ENCODE measurements at places on chromosomes 1 and 21.

DNA sequence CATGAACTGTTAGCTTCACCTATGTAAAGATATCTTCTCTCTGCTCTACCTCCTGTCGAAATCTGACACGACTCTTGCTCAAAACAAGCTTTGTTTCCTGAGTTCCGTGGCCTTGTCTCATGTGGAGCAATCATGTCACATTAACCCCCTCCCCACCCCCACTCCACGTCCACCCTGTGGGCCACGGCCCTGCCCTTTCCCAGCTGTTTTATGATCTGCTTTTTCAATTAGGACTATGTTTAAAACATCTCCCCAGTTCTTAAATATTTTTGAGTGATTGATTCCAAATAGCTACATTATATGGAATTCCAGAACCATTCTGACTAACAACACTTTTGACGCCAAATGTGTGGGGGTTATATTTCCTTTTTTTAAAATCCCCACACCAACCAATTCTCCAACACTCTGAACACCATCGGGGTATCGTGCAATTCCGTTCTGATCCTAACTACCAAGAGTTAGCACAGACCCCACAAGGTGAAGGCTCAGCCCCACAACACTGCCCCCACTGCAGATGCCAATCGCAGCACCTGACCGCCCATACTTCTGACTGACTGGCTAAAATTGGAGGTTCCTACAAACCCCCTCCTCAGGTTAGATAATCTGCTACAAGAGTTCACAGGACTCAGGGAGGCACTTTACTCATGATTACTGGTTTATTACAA, 12.7 kb upstream of the S100A8 start:
- no peak for DNase-seq

GRCh38 chr1:10319750-10320149, 79.1 kb upstream of the PGD start:
- no peak for DNase-seq

DNA sequence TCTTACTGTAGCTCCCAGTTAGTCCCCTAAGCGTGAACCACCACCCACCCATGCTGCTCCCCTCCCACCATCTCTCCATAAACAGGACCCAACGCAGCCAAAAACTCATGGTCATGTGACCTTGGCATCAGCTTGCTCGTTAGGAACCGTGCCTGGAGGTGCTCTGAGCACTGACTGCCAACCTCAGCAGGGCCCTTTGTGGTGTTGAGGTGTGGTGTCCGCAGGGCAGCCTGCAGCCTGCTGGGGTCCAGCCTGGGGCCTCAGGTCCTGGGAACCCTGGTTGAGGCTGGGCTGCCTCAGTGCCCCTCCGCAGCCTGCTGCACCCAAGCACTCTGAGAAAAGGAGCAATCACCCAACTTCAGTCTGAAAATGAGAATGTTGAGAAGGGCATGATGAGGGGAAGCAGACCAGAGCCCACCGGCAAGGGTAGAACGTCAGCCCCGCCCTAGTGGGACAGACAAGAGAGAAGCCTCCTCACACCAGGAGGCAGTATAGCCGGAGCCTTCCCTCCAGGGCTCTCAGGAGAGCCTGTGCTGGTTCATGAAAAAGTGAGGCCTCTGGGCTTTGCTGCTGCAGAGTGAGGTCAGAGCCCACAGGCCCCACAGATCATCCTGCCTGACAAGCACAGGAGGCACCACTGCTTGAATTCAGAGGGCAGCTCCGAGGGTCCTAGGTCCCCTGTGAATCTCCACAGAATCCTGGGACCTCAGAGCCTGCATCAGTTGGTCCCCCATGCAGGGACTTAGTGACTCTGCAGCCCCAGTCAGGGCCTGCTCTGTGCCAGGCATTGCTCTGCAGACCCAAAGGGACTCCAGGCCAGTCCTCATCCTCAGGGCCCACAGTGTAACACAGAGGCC, 4.9 kb upstream of the COL6A2 start:
- DNase-seq: no peak

GRCh38 chr1:244231572-244232315, 180.7 kb downstream of the ZBTB18 start:
- no peak for DNase-seq

Data from stimulated activated CD8-positive, alpha-beta memory T cell treated with anti-CD3 and anti-CD28 coated beads, Interleukin-15, amount 100 ng/mL, for 24 hours (primary cell).